ENCODE measurements at places on chromosomes 7 and 10. TPM values are rescaled to one million over a fixed set of nuclear protein-coding genes. Genes with fewer than 3 reads are reported as not detected.

DNA sequence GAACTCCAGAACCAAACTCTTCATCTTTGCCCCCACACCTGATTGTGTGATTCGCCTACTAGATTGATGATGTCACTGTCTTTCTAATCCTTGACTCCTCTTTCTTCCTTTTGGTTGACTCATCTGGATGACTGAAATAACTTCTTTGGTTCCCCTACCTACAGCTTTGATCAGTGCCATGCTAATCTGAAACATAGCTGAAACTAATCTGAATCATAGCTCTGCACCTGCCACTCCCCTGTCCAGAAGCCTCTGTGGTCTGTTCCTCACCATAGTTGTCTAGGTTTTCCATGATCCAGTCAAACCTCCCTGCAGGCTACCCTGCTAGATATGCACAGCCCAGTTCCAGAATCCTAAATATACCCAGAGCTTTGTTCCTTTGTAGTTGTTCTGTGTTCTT is 51.9 kb downstream of the ZNF365 start:
- no peaks in the 10 kb centered on the region for H3K36me3 ChIP-seq
- H3K4me1 ChIP-seq = no peaks in the 10 kb centered on the region
- DNase-seq = no peak
- no peak overlapping the region for H3K27ac ChIP-seq

DNA sequence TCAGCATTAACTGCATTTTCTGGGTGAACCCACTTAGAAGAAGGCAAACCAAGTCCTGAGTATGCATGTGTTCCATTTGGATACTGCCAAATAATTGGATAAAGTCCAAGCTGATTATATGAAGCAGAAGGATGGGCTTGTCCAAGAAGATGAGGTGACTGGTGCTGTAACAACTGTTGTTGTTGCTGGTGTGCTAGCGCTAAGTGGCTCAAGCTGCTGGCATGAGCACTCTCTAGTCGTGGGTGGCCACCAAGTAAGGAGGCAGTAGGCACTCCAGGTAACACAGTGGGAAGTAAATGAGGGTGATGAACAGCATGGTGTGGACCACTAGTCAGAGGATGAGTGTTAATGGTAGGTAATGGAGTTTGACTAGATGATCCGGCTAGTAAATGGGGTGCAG is 80.4 kb downstream of the NRBF2 start:
- no peak for DNase-seq
- no peak overlapping the region for H3K4me3 ChIP-seq
- H3K4me1 ChIP-seq = peaks cover 40% of the 10 kb centered on the region
- H3K27me3 ChIP-seq = no peaks in the 10 kb centered on the region
- H3K27ac ChIP-seq = no peak overlapping the region

DNA sequence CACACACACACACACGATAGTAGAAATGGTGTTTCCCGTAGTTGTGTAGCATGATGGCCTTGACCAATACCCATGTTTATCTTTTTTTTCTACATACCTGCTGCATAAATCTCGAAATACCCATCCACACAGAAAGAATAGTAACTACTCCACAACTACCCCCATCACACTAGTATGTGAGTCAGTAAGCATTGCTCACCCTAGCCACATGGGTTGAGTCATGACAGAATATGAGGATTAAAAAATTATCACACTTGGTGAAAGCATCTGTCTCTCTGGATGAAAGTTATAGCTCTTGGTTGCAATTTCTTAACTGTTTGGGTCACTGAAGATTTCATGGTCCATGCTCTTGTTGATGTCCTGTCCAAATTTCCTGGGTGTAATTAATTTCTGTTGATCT is 103.4 kb upstream of the MDFIC start:
- DNase-seq = no peak
- no peak overlapping the region for H3K4me3 ChIP-seq
- H3K27ac ChIP-seq = no peak overlapping the region
- peaks cover 42% of the 10 kb centered on the region for H3K4me1 ChIP-seq
- H3K27me3 ChIP-seq = no peaks in the 10 kb centered on the region

EIF5AL1 gene
- not detected for total RNA-seq

CDHR3 gene
- 7.8 TPM for total RNA-seq

DNA sequence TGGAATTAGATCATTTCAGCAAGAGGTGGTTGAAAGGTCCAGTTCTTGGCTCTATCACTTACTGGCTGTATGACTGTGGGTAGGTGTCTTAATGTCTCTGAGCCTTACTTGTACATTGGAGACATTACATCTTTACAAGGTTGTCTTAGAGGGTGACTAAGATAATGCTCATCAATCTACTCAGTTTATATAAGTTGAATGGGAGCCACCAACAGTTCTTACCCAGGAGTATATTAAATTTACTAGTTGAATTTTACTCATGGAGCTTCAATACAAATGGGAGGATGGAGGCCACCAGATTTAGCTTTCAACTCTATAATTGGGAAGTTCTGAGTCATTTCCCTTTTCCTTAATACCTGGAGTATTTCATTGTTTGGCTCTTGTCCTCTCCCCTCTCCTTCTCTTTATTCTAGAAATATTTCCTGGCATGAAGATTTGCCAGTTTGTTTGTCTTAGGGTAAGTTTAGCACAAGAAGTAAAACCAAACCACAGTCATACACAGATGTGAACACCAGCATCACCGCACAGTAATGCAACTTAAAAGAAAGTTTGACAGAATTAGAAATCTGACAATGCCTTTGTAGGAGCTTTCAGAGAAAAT is 222.8 kb downstream of the LRMDA start:
- no peak overlapping the region for H3K4me3 ChIP-seq
- no peaks in the 10 kb centered on the region for H3K36me3 ChIP-seq
- peak overlapping the region; percentile 68 for H3K27ac ChIP-seq
- no peak for DNase-seq

Measured in esophagus muscularis mucosa (tissue), 4 donors.